ENCODE measurements at places on chromosomes 2 and 18. TPM values are rescaled to one million over a fixed set of nuclear protein-coding genes. Genes with fewer than 3 reads are reported as not detected.

- no peak for DNase-seq
Measured at GRCh38 chr2:228725031-228725430, 543.5 kb upstream of the SPHKAP start.

GRCh38 chr2:212361174-212361756 is 177.3 kb downstream of the ERBB4 start:
- DNase-seq = no peak

DNA sequence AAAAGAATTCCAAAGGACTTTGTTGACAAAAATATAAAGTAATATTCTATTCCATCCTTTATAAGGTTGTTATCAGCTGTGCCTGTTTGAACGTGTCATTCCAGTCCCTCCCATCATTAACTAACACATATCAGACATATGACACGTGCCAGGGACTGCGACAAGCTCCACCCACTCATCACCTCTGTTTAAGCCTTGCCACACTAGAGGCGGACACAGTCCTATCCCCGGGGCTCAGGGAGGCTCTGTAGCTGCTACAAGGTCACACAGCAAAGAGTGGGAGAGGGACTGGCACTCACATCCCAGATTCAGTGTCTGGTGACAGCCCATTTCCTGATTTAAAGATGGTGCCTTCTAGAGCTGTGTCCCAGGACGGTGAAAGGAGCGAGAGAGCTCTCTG is 30.0 kb downstream of the TBC1D8 start:
- no peak for DNase-seq

- peak; percentile 70 for DNase-seq
Measured at GRCh38 chr18:79952996-79953559, 1.6 kb upstream of the SLC66A2 start.

- peak; percentile 82 for DNase-seq
Measured at GRCh38 chr18:3062798-3063680, 50.1 kb upstream of the LPIN2 start.

NFATC1 gene
- total RNA-seq = 16.4 TPM

TXNDC2 gene
- total RNA-seq = not detected

DNA sequence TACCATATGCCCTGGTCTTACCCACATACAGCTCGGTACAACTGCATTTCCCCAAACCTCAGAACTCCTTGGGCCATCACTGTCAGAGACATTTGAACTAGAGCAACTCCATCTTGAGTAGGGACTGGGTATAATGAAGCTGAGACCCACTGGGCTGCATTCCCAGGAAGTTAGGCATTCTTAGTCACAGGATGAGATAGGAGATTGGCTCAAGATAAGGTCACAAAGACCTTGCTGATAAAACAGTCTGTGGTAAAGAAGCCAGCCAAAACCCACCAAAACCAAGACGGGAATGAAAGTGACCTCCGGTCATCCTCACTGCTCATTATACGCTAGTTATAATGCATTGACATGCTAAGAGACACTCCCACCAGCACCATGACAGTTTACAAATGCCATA is 131.3 kb downstream of the PIK3C3 start:
- no peak for DNase-seq

DNA sequence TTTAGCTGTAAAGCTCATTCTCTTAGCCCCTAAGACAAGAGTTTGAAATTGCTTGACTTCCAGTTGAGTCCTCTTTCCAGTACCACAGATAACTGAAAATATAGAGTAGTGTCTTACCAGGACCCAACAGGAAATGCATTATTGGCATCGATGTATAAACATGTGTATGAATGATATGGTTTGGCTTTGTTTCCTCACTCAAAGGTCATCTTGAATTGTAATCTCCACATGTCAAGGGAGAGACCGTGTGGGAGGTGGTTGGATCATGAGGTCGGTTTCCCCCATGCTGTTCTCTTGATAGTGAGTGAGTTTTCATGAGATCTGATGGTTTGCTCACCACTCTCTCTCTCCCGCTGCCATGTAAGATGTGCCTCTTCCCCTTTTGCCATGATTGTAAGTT is 745.0 kb downstream of the TMEM182 start:
- DNase-seq = no peak

- DNase-seq = no peak
Measured at GRCh38 chr18:213505-213904, 54.3 kb downstream of the THOC1 start.

- DNase-seq = no peak
Measured at GRCh38 chr2:201633661-201634249, 9.5 kb downstream of the TMEM237 start.

All from cardiac septum (tissue), 1 donor.